ENCODE measurements at places on chromosomes 1 and 21.

DNA sequence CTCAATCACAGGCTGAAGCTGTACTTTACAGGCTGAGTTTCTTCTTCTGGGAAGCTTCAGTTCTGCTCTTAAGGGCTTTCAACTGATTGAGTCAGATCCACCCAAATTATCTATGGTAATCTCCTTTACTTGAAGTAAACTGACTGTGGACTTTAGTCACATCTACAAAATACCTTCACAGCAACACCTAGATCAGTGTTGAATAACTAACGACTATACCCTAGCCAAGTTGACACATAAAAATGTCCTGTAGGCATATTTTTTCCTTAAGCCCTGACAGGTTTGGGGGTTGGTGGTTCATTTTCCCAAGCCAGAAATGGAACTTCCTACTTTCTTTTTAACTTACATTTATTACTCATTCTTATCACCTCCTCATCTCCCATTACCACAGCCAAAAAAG, 42.9 kb upstream of the PRKACB start:
- no peak for DNase-seq

GRCh38 chr1:61372944-61373343, 290.6 kb downstream of the NFIA start:
- DNase-seq = no peak

GRCh38 chr1:30263405-30263804, 460.0 kb downstream of the MATN1 start:
- no peak for DNase-seq

DNA sequence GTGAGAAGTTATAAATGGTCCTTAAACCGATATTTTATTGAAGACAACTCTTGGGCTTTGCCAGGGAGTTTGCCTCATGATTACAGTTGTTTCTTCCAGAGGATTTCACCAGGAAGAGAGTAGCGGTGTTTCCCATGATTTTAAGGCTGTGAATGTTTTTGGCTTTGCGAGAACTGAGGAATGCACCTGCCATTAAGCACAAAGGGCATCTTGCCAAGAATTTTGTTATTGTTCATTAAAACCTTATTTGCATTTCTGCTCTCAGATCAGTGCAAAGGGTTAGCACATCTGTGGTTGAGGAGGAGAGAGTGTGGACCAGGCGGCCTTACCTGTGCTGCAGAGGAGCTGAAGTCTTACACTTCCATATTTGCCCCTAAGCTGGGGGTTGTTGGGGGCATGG, 13.8 kb downstream of the CNIH3 start:
- no peak for DNase-seq

- no peak for DNase-seq
These were observed 32.1 kb downstream of the TLR5 start for GRCh38 chr1:223110952-223111351.

DNA sequence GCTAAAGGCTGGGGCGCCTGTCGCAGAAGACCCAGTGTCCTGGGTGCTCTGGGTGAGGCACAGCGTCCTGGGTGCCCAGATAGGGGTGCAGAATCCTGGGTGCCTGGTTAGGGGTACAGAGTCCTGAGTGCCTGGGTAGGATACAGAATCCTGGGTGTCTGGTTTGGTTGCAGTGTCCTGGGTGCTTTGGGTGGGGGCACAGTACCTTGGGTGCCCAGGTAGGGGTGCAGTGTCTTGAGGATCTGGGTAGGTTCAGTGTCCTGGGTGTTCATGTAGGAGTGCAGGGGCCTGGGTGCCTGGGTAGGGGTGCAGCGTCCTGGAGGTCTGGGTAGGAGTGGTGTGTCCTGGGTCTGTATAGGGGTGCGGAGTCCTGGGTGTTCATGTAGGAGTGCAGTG, 178.7 kb downstream of the CAMTA1 start:
- DNase-seq = no peak

Measured in fibroblast of gingiva (primary cell).